ENCODE measurements at places on chromosomes 1 and 21.

DNA sequence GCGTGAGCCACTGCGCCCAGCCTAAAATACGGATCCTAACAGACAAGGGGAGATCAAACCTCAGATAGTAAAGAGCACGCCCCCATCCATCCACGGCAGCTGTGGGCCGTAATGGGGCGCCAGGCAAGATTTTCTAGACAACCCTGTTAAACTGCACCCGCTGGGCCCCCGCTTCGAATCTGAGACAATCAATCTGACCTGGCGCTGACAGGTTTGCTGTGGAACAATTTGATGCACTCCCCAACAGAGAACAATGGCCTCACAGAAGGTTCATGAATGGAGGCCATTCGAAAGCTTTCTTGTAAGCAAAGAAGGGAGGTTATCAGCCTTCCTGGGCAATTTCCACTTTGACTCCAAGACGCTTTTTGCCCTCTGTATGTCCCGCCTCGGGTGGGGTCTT lies 30.5 kb downstream of the CLSTN1 start:
- no peak for DNase-seq

- DNase-seq = peak; percentile 25
Observed at GRCh38 chr1:86914998-86915736, 732 bp downstream of the HS2ST1 start.

GRCh38 chr1:218573925-218574324 lies 228.8 kb downstream of the TGFB2 start:
- DNase-seq = no peak

- DNase-seq = no peak
Observed at GRCh38 chr21:42247716-42248115, 28.8 kb downstream of the ABCG1 start.

- no peak for DNase-seq
Observed at GRCh38 chr1:215835951-215836350, 268.8 kb downstream of the KCTD3 start.

- DNase-seq = no peak
Observed at GRCh38 chr1:82225421-82226185, 424.9 kb downstream of the ADGRL2 start.

GRCh38 chr21:38323721-38324531 lies 67.1 kb downstream of the KCNJ15 start:
- no peak for DNase-seq

GRCh38 chr1:228455715-228456114 lies 31.5 kb upstream of the RNF187 start:
- DNase-seq = no peak

DNA sequence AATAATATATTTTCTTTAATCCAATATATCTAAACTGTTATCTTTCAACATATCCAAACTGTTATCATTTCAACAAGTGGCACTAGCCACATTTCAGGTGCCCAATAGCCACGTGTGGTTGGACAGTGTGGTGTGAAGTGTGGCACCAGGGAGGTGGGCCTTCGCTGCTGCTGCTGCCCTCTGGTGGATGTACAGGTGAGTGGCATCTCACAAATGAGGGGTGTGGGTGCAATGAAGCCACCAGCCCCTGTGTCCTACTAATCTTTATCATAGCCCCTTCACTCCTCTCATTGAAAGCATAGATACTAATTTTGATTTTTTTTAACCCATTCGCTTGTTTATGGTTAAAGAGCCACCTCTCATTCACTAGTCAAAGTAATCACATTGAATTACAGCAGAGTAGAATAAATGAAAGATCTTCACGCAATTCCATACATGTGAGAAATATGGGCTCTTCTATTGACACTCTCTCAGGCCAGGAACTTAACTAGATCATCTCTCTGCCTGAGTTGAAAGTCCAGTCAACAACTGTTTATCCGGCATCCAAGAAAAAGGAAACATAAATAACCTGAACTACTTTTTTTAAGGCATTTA lies 499.2 kb downstream of the OMA1 start:
- no peak for DNase-seq

GRCh38 chr1:163063610-163064009 lies 5.6 kb upstream of the RGS4 start:
- DNase-seq = no peak

DNA sequence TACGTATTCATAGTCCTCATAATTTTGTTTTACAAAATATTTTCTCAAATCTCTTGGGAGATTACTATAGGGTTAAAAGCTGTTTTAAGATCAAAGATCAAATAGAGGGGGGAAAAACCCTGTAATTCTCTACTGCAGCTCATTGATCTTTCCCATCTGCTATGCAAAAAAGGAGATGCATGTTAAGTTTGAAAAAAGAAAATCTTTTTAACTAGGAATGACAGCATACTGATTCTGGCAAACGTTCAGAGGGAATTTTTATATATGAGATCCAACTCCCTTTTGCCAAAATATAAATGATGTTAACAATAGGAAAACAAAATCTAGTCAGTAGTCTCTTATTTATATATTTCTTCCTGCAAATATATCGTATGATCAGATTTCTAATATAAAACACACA lies 69.1 kb downstream of the SMYD3 start:
- no peak for DNase-seq

- no peak for DNase-seq
Observed at GRCh38 chr1:27887215-27888021, 15.1 kb downstream of the THEMIS2 start.

- no peak for DNase-seq
Observed at GRCh38 chr1:226401355-226402303, 6.3 kb downstream of the PARP1 start.

- no peak for DNase-seq
Observed at GRCh38 chr1:183033205-183033604, 10.0 kb downstream of the LAMC1 start.

- no peak for DNase-seq
Observed at GRCh38 chr1:223631473-223631872, 34.0 kb downstream of the CAPN8 start.

DNA sequence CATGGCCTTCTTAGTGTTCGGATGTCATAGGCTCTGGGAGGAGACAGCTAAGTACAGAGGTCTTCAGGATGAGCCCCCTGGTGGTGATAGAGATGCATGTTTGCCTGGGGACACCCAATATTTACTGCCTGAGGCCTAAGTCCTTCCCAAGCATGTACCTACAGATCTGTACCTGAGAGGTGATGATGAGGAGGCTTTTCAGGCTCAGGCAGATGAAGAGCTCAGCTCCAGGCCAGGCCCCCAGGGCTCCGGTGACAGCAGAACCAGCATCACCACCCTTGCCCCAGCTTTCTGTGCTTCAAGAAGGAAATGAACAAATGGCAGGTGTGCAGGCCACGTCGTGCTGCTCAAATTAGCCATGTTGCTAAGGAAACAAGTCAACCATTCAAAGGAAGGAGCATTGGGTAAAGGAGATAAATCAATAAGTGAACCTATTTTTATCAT lies 21.1 kb downstream of the CACNA1E start:
- no peak for DNase-seq

DNA sequence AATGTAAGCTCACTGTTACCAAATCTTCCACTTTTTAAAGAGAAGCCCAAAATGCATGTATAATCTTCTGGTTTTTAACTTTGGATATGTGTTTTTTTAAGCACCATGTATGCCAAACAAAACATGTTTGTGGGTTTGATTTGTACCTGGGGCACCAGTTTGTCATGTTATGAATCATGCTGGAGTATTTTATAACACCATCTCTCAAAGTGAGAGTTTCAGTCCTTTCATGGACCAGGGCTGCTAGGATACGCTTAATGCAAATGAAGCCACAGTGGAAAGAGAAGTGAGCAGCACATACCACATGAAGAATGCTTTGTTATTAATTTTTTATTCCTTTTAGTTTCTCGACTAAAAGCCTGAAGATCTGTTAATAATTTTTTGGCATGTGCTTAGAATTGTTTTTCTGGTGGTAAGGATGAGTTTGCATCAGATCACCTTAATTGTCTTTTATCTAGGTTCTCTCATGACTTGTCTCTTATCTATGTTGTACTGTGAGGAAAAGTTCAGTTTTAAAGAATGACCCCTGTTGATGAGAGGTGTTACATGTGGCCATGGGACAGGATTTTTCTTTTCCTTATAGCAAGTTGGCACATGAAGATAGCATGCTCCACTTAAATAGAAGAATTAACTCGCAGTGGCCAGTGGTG lies 2.0 kb upstream of the RABGAP1L start:
- no peak for DNase-seq

DNA sequence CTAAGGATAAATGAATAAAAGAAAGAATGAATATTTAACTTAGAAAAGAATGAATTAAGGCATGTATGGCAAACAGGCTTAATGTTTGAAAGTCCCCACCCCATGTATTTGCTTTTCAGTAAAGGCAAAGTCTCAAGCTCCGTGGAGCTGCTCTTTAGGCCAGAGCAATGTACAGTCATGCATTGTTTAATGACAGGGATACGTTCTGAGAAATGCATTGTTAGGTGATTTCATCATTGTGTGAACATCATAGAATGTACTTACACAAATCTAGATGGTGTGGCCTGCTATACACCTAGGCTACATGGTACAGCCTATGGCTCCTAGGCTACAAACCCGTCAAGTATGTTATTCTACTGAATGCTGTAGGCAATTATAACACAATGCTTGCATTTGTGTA lies 51.6 kb upstream of the SPATA6 start:
- no peak for DNase-seq

GRCh38 chr1:10586125-10586524 lies 111.4 kb downstream of the PEX14 start:
- no peak for DNase-seq

DNA sequence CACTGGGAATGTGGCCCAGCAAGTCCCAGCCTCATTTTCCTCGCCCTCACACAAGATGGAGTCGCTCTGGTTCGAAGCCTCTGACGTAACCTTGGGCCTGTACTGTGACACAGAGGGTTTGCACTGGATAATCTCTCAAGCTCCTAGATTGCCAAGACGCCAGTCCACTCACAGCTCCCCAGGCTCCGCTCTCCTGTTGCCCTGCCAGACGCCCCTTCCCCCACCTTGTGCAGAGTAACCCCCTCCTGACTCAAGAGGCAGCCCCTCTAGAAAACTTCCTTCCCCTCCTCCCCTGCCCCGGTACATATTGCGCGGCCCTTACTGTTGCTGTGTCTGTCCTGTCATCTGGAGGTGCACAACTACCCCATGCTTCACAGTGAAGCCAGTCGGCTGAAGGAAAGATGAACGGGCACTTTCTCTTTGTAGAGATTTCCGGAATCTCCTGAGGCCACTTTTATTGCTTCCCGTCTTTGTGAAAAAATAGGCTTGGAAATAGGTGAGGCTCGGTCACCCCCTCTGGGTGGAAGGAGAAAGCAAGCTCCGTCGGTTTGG lies 981 bp upstream of the KIAA1614 start:
- DNase-seq = no peak

GRCh38 chr1:214331827-214332423 lies 51.0 kb downstream of the SMYD2 start:
- peak; percentile 15 for DNase-seq

Measured in stimulated activated CD8-positive, alpha-beta memory T cell treated with anti-CD3 and anti-CD28 coated beads, Interleukin-12 subunit alpha, Interleukin-12 subunit beta, amount 100 ng/mL, for 1 hour (primary cell).